ENCODE measurements at places on chromosomes 5 and 9.

DNA sequence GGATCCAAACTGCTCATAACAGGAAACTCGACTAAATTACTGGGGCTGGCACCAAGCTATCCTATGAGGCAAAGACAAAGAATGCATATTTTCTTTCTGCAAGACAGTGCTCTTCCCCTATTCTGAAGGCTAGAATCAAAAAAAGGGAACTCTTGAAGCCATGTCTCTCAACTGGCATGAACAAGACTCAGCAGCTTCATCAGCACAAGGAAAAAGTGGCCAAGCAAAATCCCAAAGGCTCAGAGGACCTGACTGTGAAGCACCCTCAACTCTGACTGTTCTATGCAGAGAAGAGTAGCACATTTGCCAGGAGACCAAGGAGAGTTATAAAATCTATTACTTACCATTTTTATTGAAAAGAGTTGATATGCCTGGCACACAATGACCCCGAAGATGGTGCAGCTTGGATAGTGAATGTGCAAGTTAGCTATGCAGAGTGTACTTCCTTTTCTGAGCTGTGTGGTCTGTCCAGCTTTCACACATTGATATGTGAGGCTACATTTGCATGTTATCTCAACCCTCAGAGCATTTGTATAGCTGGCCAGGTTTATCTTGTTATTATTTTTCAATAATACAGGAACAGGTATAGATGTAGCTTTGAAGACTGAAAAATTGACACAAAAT, 51.0 kb upstream of the FYB1 start:
- DNase-seq, result no peak

GRCh38 chr5:421901-422300, 21.1 kb upstream of the EXOC3 start:
- no peak for DNase-seq

- DNase-seq, result no peak
These were observed 43.5 kb downstream of the PNPLA7 start for GRCh38 chr9:137506702-137507171.

DNA sequence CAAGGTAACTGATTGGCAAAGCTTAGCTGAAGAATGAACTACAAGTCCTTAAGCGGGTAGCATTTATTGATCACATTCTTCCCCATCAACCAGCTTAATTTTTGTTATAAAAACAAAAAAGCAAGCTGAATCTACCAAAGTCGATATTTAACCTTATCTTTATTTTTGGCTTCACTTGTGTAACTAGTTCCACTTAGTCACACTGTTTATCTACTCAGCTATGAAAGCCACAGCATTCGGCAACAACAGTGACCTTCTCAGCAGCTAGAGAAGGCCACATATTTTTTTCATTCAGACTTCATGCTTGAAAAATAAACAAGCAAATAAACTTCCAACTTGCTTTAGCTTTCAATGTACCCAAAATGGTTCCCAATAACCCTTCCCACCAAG, 69.4 kb downstream of the KLHL3 start:
- no peak for DNase-seq

DNA sequence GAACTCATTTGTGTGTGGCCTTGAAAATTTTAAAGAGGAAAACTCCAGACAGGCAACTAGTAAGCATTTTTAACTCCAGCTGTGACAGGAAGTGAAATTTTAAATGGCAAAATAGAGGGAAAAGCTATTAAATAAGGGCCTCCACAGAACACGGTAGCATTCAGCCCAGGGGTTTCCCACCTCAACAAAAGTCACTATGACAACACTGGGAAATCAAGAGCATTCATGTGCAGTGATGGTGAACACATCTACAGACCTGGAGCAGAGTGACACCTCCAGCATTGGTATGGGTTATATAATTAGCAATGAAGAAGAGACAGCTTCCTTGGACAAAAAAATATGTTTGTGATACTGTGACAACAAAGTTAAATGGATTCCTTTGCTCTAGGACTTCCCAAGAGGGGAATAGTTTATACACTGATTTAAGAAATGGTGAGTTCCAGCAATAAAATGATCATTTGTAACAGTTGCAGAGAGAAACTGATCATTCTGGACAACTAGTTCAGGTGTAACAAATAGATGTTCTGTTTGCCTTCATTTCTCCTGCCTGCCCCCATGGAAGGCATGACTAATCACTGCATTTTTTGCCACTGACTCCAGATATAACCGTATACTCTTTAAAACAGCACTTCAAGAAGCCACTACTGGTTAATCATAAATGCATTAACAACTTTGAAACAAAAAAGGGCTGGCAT, 93.3 kb upstream of the SLC44A1 start:
- DNase-seq, result no peak

GRCh38 chr9:16867576-16868311, 2.7 kb downstream of the BNC2 start:
- no peak for DNase-seq

- no peak for DNase-seq
These were observed 7.0 kb downstream of the HNRNPAB start for GRCh38 chr5:178211095-178212048.

DNA sequence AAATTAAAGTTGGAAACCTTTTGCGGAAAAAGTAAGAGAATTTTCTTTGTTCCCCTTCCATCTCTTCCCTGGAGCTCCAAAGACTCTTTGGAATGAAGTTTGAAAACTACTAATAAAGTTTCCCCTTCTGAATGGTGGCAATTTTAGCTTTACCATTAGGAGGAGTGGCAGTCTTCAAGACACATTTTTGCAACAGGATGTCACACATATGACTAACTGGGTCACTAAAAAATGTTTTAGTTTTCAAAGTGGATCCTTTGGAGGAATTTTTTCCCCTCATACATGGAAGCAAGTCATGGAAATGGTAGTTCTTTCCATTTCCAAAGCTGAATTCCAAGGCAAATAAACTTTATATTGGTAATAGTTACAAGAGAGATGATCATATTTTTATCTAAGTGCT, 15.6 kb downstream of the FBXO4 start:
- DNase-seq, result no peak

DNA sequence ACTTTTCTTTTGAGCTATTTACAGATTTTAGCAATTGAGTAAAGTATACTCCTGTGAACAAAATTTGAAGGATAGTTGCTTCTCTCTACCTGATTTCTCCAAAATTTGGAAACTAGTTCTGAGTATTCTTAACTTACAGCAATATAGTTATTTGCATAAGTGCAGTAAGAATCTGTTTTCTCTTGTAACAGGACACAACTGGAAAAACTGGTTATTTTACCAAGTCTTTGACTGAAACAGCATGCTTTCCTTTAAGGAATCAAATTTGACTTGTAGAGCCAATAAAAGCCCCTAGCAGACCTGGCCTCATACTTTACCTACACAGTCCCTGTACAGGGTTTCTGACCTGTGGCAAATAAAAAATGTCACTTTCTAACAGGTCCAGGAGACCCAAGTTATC, 301.9 kb upstream of the POU5F2 start:
- DNase-seq, result no peak

DNA sequence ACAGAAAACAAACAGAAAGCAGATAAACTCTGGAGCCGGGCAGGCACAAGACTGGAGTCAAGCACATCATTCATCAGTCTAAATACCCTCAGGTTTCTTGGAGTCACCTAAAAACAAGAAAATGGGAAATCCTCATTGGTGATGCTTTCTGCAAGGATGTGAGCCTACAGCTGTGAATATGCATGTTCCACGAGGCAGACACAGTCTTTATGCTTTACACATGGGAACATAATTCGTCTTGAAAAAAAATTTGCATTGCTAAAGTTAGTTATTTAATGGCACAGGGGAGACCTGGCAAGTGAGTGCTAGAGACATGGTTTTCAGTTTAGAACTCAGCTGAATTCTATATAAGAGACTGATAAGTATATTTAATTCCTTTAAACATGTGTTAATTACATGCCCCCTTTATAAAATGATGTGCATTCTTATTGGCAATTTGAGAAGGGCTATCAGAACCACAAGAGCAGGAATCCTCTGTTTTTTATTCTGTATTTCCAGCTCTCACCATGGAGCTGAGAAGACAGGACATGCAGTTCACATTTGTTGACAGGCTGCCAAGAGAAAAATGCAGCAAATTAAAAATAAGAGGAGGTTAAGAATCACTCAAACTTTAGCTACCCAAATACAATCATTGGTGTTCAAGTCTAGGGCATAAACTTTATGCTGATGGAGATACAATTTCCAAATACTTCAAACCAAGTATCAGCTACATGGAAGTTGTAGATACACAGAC, 438.0 kb upstream of the MPDZ start:
- DNase-seq, result no peak

DNA sequence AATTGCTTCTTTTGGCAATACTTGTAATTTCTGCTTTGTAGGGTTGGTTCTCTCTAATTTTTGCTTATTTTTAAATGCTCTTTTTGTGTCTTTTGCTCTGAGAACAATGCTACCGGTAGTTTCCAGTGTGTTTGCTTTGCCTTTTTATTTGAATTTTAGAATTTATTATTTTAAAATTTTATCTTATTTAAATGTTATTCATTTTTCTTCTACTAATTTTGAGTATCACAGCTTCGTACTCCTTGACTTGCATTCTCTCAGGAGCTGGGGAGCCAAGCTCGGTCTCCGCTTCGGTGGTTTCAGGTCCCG, 45.9 kb downstream of the ANXA2R start:
- no peak for DNase-seq

DNA sequence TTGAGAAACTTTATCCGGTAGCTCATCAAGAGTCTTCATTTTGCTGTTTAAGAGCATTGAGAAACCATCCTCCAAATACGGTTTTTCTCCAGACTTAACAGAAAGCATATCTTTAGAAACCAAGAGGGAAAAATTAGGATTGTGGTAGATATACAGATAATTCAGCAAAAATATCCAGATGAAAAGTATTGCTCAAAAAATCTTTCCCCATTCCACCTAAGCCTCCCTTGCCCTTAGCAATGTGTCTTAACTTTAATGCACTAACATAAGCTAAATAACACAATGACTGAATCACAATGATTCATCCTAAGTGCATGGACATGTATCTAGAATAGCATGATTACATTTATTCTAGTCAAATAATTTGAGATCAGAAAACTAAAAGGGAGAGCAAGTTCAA, 130.3 kb upstream of the TARS1 start:
- no peak for DNase-seq

DNA sequence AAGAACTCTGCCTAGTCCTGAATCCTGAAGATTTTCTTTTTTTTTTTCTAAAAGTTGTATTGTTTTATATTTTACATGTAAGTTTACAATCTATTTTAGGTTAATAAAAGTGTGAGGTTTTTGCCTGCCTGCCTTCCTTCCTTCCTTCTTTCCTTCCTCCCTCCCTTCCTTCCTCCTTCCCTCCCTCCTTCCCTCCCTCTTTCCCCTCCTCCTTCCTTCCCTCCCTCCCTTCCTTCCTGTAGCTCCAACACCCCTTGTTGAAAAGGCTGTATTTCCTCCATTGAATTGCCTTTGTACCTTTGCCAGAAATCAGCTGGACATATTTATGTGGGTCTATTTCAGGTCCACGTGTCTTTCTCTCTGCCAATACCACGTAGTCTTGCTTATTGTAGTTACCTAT, 46.6 kb downstream of the CACNA1B start:
- no peak for DNase-seq

GRCh38 chr9:68949271-68950000, 64.5 kb downstream of the PRKACG start:
- DNase-seq, result no peak

DNA sequence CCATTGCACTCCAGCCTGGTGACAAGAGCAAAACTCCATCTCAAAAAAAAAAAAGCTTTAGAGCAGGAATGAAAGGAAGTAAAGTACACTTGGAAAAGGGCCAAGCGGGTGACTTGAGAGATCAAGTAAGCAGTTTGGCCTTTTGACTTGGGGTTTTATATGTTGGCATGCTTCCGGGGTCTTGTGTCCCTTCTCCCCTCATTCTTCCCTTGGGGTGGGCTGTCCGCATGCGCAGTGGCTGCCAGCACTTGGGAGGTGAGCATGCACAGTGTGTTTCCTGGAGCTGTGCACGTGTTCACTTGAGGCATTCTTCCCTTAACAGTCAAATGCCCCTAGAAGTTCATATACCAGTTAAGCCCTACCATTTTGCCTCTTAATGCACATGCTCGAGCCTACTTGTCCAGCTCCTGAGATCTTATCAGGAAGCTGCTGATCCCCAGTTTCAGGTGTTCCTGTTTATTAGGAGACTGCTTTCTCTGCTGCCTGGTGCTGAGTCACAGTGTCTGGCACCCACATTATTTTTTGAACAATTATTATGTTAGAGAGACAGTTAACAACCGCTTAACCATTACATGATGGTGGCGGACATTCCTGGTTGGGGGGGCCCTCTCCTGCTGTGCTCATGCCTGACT, 32.6 kb upstream of the PRRC2B start:
- no peak for DNase-seq

DNA sequence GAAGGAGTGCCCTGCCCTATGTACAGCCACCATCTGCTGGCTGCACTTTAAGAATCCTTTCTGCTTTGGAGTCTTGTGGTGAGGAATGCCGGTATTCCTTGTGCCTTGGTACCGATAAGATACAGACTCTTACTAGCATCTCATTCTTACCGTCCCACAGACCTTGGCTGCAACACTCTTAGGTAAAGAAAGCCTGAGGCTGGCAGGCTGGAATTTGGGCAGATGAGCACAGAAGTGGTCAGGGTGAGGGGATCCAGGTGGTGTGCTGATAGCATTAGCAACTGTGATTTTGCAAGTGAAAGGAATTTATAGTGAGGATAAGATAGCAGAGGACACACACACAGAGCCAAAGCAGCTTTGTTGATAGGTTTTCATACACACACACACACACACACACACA, 198.1 kb downstream of the ENC1 start:
- DNase-seq, result no peak

GRCh38 chr5:59139695-59140094, 556.8 kb downstream of the RAB3C start:
- no peak for DNase-seq

- DNase-seq, result no peak
These were observed 216.6 kb upstream of the EFNA5 start for GRCh38 chr5:107887166-107887943.

DNA sequence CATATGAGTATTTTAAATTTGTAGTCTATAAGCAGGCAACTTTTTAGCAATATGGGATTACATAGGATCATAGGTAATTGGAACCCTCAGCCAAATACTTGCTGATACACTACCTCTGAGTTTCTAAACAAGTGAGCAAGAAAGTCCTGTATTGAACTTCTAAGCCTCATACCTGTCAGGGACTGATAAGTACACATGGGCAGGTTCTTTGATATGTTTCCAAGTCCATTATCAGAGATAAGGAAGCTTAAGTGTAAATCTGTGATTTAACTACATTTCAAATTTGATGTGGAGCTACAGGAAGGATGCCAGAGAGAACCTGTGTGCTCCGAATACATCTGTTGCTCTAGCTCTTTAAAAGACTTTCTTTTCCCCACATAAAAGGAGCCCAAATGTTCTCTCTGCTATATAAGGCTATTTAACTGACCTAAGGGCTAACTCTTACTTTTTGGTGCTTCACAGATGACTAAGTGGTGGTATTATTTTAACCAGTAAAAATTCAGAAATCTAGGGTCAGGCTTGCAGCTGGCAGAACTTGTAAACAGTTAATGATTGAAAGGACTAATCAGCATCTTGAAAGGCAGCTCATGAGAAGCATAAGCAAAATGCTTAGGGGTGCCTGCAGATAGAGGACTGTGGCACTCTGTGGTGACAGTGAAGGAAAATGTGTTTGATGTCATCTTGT, 228.6 kb downstream of the NR3C1 start:
- no peak for DNase-seq

GRCh38 chr9:37507566-37508134, 21.9 kb downstream of the POLR1E start:
- DNase-seq, result no peak
